ENCODE measurements at places on chromosomes 6 and 20.

- peak; percentile 5 for DNase-seq
Measured at GRCh38 chr6:136922685-136923006, 545 bp downstream of the SLC35D3 start.

GRCh38 chr20:52104546-52105441 lies 86.8 kb downstream of the ZFP64 start:
- DNase-seq, result peak; percentile 55

- DNase-seq, result no peak
Measured at GRCh38 chr6:125192610-125192930, 39.0 kb downstream of the TPD52L1 start.

DNA sequence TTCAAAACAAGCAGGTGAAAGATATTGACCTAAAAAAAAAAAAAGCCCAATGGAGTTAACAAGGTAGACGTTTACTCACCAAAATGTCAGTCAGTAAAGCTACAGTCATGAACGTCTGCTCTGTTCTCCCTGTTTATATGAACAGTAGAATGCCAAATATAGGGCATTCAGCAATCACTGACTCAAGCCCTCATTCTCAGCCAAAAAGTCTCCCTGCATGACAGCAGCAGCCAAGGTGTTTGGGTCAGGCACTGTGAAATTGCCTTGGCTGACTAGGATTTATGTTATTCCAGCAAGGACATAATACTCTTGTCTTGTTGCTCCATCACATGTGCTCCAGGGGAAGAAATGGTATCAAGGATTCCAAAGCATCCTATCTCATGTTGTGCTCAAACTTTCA lies 194.7 kb upstream of the RSPO3 start:
- no peak for DNase-seq

DNA sequence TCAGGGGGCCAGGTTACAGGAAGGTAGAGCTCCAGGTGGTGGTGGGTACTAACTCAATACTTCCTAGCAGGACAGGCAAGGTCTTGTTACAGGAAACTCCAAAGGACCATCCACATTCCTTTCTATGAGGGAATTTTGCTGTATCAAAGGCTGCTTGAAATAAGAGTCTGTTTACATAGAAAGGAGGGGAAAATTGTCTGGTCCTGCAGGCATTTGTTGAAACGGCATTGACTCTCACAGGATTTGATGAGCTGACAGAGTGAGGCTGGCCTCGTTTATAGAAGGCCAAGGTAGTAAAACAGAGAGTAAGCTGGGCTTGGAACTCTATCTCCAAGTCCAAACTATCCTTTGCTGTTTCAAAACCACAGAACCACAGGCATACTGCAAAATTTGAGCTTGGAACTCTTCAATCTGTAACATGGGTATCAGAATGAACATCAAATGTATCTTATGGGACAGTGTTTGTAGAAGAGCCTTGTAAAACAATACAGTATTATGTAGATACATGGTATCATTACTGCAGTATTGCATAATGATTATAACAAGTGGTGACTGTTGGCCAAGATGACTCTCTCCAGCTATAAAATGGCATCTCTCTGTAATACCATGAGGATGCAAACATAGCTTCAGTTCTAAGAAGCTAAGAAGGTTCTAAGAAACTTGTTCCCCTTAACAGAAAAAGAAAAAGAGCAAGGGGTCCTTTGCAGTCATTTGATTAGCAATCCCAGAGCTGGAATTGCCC lies 61.5 kb downstream of the TRAM2 start:
- DNase-seq, result peak; percentile 38

DNA sequence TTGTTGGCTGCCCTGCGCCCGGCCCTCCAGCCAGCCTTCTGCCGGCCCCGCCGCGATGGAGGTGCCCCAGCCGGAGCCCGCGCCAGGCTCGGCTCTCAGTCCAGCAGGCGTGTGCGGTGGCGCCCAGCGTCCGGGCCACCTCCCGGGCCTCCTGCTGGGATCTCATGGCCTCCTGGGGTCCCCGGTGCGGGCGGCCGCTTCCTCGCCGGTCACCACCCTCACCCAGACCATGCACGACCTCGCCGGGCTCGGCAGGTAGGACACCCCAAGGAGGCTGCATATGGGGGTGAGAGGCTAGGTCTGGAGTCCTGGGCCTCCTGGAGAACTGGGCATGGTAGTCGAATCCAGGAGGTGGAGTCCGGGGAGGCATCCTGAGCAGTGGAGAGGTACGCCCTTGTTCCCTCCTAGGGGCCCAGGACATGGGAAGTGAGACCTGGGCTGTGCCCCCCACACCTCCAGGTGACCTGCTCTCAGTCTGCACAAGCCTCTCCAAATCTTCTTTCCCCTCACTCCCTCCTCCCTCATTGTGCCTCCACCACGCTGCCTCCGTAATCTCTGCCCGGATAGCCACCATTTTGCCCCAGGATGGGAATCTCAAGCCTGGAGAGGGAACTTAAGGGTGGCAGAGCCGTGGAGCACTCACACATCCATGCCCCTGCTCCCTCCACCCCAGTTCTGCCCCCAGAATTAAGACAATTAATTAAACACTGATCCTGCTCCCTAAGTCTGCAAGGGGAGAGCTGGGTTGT lies 541 bp downstream of the CDC25B start:
- DNase-seq, result no peak

- no peak for DNase-seq
Measured at GRCh38 chr20:8433291-8433690, 301.2 kb downstream of the PLCB1 start.

Data from A549 (cell line).